ENCODE measurements at places on chromosomes 1 and 21.
A peak's percentile ranks its signal among the peaks of the same experiment; 100 is the strongest.

- no peak for DNase-seq
Measured at GRCh38 chr21:27713154-27714109, 746.5 kb upstream of the ADAMTS5 start.

DNA sequence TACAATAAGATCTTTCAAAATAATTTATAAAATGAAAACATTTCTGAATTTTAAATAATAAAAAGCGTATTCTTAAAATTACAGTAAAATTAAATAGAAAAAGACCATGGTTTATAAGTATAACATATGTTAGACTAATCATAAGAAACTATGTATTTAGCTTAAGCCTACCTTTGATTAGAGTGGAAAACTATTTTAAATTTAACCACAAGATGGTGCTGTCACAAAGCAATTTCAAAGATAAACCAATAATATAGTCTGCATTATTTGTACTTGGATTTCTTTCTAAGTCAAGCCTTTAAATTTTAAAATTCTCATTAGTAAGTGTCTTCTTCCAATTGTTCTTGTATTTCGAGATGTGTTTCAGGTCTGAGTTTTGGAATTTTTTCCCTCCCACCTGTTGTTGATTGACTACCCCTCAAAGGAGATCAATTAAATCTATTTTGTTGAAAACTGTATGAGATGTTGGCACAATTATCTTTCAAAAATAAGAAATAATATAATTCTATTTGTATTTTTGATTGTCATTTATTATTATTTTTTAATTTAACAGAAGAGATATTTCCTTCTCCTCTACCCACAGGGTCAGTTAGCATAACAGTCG is 459.8 kb downstream of the KCNT2 start:
- no peak for DNase-seq

DNA sequence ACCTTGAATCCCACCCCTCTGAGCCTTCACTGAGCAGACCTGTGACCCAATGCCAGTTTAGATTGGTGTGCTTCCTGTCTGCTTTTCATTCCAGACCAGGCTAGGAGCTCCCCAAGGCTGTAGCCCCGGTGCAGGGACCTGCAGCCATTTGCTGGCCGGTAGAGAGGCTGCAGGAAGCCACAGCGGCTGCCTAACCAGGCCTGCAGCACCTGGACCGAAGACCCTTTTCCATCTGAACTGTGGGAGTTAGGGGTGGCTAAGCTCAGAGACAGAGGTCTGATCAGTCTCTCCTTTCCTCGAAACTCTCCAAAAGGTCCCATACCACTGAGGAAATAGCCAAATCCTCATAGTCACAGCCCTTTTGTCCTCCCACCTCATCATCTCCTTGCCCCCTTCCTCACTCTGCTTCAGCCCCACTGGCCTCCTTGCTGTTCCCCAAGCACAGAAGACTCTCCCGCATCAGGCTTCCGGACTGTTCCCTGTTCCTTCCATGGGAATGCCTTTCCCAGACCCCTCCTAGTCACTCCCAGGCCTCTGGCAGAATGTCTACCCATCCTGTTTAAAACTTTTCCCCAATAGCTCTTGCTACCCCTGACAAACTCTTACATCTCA is 674 bp upstream of the TTC4 start:
- no peak for DNase-seq

DNA sequence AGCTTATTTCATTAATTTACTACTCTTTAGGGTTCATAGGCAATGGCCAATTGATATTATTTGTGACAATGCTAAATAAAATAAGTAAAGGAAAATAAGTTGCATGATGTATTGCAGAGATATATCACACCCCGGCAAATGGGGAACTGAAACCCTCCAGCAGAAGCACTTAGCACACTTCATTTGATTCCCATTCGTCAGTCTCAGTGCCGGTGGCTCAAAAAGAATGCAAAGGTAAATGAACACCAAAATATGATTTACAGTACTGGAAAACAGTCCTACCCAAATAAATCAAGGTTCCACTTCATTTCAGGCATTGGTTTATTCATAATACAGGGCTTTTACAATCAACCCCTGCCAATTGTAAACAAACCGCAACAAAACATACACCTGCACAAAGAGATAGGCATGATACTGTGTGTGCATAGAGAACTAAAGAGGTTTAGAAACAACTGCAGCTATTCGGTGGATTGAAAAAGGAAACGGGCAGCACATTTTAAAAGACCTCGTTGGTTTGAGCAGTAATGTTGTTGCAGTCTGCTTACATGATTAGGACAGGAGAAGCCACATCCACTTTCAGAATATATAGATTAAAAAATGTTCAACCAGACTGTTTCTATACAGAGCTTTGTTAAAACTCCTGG is 1019.2 kb downstream of the TTLL7 start:
- DNase-seq = no peak

DNA sequence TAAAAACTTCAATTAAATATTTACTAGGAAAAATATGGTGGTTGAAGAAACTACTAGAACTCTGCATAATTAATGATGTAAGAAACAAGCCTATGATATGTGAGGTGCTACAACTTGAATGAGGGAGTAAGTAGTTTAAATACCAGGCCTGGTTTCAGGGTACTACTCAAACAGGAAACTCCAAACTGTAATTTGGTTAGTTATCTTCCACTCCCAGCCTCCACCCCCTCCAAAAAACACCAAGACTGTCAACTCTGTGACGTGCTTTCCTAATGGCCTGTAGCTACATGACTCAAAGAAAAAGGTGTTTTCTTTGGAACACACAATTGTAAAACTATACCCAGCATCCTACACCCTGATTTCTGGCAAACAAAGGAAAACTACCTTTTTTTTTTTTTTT is 55.9 kb upstream of the RCC1 start:
- no peak for DNase-seq

DNA sequence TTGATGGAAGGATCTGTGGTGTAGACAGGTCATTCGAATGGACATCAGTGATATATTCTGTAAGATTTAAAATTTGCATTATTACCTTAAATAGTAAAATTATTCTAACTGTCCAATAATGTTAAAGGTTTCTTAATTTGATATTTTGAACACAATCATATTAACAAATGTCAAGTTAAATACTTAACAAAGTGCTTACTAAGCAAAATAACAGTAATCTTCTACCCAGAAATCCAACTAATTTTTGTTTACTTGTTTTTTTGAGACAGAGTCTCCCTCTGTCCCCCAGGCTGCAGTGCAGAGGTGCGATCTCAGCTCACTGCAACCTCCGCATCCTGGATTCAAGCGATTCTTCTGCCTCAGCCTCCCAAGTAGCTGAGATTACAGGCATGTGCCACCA is 33.9 kb downstream of the USP33 start:
- DNase-seq = no peak

DNA sequence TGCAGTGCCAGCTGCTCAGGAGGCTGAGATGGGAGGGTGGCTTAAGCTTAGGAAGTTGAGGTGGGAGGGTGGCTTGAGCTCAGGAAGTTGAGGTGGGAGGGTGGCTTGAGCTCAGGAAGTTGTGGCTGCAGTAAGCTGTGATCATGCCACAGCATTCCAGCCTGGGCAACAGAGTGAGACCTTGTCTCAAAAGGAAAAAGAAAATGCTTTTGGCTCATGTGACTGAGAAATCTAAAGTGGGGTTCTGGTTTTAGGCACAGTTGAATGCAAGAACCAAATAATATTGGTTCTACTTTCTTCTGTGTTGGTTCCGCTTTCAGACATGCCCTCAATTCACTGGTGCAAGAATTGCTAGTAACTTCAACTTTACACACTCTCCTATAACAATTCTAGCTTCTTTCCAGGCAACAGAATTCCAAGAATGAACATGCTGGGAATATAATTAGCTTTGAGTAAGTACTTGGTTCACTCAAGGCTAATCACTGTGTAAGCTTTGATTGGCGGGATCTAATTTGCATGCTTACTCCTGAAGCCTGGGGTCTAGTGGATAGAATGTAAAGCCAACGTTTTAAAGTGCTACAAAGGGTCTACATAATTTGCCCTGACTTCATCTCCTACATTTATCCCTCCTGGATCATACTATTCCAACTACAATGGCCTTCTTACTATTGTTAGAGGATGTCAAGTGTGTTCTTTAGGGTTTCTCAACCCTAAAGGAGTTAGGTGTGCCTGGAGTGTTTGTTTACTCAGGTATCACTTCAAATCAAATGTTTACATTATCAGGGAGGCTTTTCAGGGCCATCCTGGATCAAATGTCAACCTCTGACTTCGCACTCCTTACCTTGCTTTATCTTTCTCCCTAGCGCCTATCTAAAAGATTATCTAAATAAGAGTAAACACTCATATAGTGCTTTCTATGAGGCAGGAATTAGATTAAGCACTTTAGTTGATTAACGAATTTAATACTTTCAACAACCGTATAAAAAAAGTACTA is 115.1 kb downstream of the SLC16A1 start:
- no peak for DNase-seq

GRCh38 chr1:89573410-89573809 is 48.8 kb downstream of the LRRC8B start:
- DNase-seq = no peak

DNA sequence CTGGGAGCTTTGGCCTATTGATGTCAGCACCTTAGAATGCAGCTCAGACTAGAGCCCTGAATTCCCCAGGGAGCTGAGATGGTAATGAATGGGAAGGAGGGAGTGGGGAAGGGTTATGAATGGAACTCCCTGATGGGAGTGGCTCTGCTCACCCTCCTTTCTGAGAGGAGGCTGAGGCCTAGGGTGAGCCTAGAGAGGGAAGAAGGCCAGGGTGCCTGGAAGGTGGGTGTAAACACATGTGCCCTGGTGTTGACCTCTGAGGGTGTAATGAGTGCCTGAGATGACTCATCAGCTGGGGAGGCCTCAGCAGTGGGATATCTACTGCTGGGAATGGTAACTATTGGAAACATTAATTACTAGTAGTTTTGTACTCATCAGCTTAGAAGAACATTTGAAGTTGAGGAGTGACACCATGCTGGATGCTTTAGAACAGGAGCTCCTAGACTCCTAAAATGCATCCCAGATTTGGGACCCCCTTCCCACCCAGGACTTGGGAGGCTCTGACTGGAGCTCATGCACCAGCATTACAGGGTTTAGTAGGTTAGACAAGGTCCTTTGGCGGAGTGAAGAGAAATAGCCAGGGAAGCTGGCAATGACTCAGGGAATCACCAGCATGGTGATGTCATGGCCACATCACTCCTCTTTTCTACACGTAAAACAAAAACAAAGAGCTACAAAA is 16.0 kb upstream of the PIGV start:
- DNase-seq = peak; percentile 72

DNA sequence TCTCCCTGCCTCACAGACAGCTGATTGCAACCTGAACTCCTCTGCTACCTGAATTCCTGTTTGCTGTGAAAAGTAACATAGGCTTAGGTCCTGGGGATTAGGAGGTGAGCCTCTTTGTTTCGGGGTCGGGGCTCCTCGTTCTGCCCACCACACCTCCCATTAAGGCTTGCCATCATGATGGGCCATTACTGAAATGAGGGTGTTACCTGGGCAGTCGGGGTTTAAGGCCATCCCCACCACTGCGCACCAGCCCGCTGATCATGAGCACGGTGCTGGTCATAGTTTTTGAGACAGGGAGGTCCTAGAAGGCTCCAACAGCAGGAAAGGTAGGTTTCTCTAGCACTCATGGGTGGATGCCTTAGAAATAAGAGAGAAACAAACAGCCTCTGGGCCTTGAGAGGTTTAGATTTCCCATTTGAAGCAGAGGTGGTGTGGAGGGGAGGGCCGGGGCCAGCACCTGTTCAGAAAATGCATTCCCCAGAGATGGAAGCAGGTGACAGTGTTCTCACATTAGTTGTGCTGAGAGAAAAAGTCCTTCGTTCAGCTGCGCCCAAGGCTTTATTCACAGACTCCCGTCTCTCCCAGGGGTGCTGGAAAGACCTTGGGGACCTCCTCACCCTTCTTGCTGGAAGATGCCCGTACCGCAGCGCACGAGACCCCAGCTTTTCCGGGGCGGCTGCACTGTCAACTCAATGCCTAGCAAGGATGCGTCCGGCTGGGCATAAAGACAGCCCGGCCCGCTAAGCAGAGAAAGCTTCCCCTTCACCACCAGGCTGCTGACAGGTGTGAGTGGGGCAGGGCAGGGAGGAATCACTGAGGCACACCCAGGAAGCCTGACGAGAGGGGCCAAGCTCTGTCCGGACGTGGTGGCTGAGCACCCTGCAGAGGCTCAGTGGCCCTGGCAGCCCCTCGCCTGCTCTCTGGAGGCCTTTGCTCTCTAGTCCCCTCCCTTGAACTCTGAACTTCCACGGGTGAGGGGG is 125.5 kb downstream of the PGBD5 start:
- DNase-seq = peak; percentile 75

GRCh38 chr1:166297993-166298392 is 131.2 kb upstream of the FAM78B start:
- no peak for DNase-seq

DNA sequence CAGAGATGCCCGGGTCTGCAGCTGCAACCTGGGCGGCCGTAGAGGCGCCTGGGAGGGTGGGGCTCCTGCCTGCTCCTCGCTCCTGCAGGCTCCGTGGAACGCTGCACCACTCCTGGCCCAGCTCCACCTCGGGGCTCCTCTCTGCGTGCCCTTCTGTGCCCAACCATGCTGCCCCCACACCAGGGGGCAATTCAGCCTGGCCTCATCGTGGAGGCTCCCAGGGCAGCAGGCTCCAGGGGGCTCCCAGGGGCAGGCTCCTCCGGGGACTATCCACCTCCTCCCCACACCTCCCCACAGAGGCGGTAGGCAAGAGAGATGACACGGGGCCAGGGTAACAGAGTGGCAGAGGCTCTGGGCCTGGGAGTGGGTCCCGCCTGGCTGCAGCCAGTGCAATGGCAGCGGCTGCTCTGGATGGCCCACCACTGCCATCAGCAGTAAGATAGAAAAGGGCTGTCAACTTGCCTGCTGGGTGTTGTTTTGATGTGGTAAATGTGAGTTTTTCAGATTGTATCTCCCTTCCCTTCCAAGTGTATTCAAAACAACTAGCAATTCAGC is 22.4 kb upstream of the LRRC8C start:
- DNase-seq = no peak

GRCh38 chr1:115753830-115754229 is 14.7 kb downstream of the CASQ2 start:
- DNase-seq = no peak

- peak; percentile 95 for DNase-seq
Measured at GRCh38 chr1:226034482-226034881, 28.0 kb upstream of the H3-3A start.

DNA sequence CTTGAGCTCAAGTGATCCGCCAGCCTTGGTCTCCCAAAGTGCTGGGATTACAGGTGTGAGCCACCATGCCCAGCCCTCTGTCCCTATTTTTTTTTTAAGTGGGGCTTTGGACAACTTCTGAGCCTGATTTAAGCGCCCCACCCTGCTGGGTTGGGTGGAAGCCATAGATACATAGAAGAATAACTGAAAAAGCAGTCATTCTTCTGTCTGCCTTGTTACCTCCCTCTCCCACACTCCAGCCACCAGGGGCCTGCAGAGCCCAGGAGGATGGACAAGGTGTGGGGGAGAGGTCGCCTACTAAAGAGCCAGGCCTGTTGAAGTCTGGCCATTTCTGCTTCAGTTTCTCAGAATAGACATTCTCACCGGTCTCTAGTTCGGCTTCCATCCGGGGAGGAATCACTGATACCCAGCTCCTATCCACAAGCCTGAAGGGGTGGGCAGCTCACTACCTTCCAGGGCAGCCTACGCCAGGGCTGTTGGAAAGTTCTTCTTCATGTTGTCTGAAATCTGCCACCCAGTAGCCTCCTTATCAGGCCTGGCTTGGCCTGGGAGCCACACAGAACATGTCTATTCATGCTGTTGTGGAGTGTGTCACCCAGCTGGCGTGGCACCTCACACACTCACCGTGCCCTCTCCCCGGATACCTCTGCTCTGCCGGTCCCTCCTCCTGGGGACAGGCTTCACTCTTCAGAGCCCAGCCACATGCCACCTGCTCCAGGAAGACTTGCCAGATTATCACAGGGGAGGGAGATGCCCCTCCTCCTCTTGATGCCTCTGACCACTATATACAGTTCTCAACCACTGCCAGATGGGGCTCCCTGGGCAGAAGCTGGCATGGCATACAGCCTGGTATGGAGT is 27.7 kb downstream of the KNCN start:
- peak; percentile 31 for DNase-seq

Data from aorta (tissue), 5 donors.